ENCODE measurements at places on chromosomes 4 and X.

DNA sequence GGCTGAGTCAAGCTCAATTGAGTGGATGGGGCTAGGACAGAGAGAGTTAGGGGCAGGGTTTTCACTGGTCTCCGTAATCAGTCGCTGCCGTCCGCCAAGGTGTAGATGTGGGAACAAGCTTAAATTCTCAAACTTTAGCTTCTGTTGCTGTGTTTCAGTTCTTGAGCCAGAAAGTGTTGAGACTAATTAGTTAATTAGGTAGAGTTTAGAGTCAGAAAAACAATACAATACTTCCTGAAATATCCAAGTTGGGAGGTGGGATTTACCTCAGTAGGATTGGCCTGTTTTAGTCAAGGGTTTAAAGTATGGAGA is 1.1 kb upstream of the UBE2D3 start:
- no peak for DNase-seq

DNA sequence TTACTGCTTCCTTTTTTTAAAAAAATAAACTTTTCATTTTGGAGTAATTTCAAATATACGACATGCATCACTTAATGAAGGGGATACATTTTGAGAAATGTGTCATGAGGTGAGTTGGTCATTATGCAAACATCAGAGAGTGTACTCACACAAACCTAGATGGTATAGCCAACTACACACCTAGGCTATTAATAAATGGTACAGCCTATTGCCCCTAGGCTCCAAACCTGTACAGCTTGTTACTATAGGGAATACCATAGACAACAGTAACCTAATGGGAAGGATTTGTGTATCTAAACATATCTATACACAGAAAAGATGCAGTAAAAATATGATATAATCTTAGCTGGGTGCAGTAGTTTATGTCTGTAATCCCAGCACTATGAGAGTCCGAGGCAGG is 29.1 kb downstream of the SETD7 start:
- DNase-seq = no peak

GRCh38 chrX:14554131-14554715 is 24.9 kb downstream of the GLRA2 start:
- no peak for DNase-seq

DNA sequence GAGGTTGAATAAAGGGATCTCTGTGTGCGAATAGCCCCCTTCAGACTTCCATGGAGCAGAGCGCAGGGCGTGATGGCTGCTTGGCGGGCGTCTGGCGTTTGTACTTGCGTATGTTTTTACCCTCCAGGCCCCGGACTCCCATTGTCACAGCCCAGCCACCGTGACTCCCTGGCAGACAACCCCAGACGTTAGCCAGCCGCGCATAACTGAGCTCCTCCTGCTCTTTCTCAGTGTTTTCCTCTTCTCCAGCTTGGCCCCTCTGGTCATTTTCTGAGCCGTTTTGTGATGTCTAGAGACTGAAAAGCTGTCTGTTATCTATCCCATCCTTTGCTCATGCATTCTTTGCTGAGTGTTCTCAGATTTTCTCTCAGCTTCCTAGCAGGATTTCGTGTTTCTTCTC is 54.3 kb downstream of the IGFBP7 start:
- peak; percentile 72 for DNase-seq

Data from right atrium auricular region (tissue), 2 donors.